Fibroblast of skin of abdomen (primary cell): ENCODE measurements at places on chromosomes 5 and 9.
A peak's percentile ranks its signal among the peaks of the same experiment; 100 is the strongest.

DNA sequence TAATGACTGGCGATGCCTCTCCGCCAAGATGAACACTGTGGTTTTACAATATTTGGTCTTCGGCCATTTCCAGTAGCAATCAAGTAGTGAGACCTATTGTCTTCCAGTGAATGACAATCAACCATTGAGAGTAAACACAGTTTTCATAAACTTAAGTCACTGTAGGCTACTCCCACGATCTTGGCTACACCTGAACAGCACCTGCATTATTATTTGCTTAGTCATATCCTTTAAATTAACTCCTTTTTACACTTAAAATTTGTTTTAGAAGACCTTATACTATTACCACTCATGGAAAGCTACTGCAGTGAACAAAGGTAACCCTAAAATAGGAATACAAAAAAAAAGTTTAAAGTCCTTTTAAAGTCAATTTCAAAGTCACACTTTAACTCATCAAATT lies 58.2 kb downstream of the ZNF354C start:
- no peak for DNase-seq

GRCh38 chr9:79447308-79447605 lies 124.5 kb upstream of the TLE4 start:
- no peak for DNase-seq

DNA sequence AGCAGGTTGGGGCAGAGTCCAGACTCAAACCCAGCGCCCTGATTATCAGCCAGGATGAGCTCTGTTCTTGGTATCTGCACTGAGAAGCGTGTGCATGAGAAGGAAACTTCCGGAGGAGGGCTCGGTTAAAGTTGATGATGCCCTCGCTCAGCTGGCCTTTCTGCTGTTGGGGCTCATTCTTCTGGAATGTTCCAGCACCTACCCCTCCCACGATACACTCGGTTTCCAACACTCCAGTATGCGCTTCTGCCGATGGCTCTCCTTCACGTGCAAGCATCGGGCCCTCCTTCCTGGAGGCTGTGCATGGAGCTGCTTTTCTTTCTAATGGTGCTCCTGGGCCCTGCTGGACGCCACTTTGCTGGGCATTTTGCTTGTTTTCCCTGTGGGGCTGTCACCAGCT lies 134.0 kb downstream of the RXRA start:
- no peak for DNase-seq

DNA sequence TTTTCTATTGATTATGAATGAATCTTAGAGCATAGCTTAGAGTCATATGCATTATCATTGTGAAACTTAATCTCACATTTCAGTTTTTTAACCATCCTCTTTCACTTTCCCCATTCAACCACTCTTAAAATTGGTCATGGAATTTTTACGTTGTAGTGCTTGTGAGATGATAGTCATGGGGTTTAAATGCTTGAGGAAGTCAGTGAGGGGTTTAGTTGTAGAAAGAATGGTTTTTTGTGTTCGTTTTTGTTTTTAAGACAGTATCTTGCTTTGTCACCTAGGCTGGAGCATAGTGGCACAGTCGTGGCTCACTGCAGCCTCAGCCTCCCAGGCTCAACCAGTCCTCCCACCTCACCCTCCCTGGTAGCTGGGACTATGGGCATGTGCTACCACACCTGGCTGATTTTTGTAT lies 19.6 kb downstream of the UGCG start:
- no peak for DNase-seq

DNA sequence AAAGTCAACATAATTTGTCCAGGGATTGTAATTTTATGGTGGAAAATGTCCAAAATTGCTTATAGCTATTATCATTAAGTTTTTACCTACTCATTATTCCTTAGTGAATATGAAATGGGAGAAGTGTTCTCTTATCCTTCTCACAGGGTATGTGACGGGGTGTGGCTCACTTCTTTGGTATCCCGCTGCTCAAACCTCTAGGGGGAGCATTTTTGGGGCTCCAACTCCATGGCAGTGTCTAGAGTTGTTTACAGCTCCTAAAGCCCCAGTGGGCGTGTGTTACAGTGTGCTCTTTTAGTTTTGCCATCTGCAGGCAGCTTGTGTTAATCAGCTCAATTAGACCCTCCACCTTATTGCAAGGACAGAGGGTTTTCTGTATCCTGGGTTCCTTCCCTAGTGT lies 89.4 kb downstream of the CDKN2A start:
- DNase-seq, result peak; percentile 9

- DNase-seq, result no peak
Observed at GRCh38 chr5:3590161-3590966, 5.3 kb upstream of the IRX1 start.

DNA sequence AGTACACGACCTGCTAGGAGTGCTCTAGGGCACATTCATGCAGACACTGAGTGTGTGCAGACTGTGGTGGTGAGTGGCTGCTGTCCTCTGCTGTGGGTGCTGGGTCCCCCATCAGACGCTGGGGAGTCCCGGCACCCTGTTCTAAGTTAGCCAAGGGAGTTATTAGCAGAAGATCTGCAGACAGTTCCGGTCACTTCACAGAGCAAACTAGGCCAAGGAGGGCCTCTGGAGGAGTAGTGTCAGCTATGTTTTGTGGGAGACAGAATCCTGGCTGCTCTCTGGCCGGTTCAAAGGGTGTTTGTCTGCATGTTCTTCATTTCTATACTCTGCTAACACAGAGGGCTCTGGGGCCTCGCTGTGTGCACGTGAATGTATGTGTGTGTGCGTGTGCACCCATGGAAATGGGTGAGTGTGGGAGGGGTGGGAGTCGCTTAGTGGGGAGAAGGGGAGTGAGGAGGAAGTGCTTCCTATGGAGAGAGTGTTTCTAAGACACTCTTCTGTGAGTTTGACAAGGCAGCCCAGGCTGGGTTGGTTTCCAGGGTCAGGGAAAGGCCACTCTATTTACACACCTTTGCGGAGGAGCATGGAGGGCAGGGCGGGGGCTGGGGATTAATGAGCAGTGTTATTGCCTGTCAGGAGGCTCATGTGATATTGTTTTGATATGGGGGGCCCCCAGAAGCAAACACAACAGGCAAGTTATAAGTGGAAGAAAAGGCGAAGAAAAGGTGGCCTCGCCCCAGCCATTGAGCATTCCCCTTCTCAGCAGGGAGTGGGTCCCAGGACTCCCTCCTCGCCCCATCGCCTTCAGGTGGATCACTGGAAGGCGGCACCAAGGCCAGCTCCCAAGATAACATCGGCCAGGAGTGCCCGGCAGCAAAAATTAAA lies 68.9 kb downstream of the MACROH2A1 start:
- DNase-seq, result no peak

- DNase-seq, result peak; percentile 92
Observed at GRCh38 chr5:54063817-54064216, 246.6 kb downstream of the ARL15 start.

DNA sequence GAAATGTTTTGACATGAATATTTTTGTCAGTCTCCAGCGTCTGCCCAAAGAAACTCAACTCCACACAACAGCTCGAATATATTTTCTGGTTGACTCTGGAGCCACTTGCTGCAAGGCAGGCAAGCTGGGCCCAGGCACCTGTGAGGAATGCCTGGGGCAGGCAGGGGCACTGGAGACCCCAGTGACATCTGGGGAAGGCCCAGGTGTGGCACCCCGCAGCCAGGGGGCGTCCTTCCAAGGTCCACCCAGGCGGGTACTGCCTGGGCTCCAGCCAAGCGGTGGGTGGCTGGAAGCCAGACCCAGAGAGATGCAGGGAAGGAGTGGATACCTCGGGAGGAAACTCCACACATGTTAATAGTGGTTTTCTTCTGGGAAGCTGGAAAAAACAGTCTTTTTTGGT lies 125.9 kb downstream of the PHF2 start:
- no peak for DNase-seq
